ENCODE measurements at places on chromosomes 5 and 9.

GRCh38 chr5:119828541-119828940 is 199.2 kb downstream of the FAM170A start:
- DNase-seq: no peak

DNA sequence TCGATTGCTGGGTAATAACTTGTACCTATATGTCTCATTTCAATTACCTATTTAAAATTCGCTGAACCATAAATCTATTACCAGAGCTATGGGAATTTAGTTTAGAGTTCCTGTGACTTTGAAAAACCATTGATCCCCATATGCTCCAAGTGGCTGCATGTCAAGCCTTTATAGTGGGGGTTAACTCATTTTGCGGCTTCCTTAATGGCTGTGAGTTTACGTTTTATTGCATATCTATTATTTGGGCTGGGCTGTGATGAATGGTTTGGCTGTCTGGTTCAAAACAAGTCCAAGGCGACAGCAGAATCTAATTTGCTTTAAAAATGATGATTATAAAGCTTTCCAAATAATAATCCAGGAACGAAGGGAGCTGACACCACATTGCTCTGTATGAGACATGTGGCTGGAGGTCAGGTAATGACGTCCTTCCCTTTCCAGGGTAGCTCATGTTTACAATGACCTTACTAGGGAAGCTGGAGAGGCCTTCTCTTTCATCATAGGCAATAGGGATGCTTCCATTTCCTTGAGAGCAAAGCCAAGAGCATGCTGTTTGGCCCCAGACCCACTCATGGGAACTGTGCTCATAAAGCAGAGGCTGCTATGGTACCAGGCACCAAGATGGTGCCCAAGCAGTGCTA is 258.3 kb downstream of the HSPA4 start:
- no peak for DNase-seq

DNA sequence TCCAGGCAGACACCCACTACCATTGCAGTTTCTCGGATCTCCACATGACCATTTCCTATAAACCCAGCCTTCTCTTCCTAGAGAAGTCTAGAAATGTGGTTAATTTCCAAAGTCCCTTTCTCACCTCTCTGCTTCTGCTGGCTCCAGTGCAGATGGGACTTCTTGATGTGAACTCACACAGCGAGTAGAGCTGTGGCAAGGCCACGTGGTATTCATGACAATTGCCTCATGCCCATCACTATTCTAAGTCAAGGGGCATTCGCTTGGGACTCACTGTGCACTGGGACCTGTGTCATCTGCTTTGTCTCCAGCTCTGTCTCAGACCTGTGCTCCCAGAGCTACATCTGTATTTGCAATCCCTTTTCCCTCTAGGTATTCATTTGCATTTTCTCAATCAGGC is 6.2 kb downstream of the CD180 start:
- DNase-seq: no peak

- DNase-seq: no peak
Measured at GRCh38 chr9:13807118-13807517, 506.8 kb downstream of the NFIB start.

DNA sequence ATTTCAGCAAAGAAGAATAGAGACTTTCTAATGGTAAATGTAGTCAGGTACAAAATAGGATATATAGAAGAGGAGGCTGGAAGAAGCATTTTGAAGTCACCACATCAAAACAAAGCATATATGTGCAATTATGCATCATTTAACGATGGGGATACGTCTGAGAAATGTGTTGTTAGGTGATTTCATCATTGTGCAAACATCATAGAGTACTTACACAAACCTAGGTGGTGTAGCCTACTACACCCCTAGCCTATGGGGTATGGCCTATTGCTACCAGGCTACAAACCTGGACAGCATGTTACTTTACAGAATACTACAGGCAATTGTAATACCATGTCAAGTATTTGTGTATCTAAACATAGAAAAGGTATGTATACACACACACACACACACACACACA is 28.4 kb downstream of the ELP1 start:
- DNase-seq: no peak

DNA sequence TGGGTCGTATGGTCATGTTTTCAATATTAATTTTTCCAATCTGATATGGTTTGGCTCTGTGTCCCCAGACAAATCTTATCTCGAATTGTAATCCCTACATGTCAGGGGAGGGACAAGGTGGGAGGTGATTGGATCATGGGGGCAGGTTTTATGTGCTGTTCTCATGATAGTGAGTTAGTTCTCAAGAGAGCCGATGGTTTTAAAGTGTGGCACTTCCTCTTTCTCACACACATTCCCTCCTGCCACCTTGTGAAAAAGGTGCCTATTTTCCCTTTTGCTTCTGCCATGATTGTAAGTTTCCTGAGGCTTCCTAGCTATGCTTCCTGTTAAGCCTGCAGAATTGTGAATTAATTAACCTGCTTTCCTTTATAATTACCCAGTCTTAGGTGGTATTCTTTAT is 309.1 kb upstream of the GRIN3A start:
- DNase-seq: no peak

DNA sequence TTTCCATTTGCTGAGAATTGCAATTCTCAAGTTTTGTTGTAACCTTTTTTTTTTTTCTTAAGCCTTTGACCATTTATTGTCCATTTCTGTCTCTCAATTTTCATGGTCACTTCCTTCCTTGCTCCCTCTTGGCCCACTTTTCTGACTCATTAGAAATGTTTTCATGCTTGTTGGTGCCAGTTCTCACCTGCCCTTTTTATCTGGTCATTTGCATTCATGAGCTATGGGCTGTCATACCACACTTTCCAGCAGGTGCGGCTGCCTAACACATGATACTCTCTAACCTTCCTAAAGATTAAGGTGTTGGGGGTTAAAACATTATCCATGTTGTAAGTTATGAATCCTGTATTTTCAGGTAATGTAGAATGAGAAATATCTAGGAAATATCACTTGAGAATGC is 150.5 kb upstream of the TLX3 start:
- no peak for DNase-seq

DNA sequence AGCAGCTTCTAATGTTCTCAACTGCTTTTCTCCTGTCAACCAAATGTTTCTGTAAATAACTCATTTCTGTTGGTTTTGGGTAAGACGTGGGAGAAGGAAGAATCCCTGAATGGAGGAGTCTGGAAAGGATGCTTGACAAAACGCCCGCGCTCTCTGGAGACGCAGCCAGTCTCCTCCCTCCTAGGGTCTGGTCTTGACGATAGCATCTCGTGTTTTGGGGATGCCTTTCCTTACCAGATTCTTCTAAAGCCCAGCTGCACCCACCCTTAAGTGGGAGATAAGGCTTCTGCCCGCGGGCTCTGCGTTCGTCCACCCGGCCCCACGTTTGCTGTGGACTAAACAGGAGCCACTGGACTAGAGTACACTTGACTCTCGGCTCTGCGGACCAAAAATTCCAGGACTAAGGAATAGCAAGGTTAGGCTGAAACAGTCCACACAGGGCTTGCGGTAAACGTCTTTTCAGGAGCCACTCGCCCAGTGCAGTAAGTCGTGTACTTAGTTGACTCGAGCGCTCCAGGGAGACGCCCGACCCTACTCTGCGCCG is 491 bp upstream of the CTSL start:
- DNase-seq: no peak

- DNase-seq: no peak
Measured at GRCh38 chr5:12668564-12668963, 764.3 kb upstream of the CTNND2 start.

DNA sequence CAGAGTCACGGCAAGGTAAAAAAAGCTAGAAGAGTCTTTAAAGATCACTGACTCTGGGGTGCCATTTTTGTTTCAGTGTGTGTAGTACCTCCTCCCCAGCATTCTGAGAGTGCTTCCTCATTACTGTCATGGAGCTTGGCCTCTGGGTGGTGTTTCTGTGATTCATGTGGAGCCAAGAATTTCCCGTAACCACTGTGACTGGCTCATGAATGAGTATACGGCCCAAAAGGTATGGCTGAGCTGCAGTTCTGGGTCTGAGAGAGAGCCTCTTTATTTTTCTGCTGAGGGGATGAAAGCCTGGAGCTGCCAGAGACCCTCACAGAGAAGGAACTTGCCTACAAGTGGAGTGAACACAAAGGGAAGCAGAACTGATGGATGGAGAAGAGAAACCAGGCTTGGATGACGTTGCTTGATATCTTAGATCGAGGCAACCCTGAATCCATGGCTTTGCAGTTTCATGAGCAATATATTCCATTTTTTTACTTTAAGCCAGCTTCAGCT is 85.6 kb downstream of the PTTG1 start:
- no peak for DNase-seq

- peak; percentile 21 for DNase-seq
Measured at GRCh38 chr5:71778678-71779276, 59.7 kb downstream of the CARTPT start.

- DNase-seq: no peak
Measured at GRCh38 chr5:121688781-121689180, 162.9 kb upstream of the FTMT start.

DNA sequence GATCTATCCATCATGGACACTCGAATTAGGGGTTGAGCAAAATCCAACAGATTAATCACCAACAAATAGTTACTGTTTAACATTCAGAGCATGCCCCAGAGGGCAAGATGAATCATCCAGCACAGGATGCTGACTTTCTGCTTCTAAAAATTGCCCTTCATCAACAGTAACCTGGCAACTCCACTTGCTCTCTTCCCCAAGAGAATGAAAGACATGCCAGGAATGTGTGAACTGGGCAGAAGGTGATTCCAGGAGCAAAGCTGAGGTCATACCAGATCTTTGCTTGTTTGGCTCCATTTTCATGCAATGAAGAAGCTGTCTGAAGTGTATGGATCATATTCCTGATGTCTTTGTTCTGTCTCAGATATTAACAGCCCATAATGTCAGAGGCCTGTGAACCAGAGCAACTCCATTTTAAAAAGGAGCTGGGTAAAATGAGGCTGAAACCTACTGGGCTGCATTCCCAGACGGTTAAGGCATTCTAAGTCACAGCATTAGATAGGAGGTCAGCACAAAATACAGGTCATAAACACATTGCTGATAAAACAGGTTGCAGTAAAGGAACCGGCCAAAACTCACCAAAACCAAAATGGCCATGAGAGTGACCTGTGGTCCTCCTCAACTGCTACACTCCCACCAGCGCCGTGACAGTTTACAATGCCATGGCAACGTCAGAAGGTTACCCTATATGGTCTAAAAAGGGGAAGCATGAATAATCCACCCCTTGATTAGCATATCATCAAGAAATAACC is 2.5 kb upstream of the ZNF367 start:
- DNase-seq: no peak

GRCh38 chr5:123084730-123085605 is 4.1 kb upstream of the PRDM6 start:
- no peak for DNase-seq

DNA sequence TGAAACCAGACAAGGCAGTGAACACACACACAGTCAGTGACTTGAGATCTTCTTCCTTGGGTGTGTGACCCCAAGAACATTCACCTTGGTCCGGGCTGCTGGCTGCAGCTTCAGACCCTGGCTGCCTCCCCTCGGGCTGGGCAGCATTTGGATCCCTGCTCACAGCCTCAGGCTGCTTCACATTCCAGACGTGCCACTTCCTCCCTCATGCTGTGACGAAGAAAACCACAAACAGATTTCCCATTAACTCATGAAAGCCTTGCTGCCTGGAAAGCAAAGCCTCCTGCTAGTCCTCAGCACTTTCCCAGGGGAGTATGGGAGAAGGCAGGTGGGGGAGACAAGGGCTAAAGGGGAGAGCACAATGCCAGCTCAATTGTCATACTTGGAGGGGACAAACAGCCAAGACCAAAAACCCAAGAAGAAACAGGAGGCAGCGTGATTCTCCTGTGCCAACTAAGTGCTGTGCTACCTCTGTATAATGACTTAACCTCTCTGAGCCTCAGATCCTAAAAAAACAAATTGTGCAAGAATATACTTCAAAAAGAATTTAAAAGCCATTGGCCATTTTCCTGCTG is 594.6 kb upstream of the BRINP1 start:
- no peak for DNase-seq

GRCh38 chr5:40736103-40736875 is 19.5 kb downstream of the TTC33 start:
- DNase-seq: peak; percentile 67

- DNase-seq: no peak
Measured at GRCh38 chr5:167317884-167318283, 973.6 kb upstream of the WWC1 start.

DNA sequence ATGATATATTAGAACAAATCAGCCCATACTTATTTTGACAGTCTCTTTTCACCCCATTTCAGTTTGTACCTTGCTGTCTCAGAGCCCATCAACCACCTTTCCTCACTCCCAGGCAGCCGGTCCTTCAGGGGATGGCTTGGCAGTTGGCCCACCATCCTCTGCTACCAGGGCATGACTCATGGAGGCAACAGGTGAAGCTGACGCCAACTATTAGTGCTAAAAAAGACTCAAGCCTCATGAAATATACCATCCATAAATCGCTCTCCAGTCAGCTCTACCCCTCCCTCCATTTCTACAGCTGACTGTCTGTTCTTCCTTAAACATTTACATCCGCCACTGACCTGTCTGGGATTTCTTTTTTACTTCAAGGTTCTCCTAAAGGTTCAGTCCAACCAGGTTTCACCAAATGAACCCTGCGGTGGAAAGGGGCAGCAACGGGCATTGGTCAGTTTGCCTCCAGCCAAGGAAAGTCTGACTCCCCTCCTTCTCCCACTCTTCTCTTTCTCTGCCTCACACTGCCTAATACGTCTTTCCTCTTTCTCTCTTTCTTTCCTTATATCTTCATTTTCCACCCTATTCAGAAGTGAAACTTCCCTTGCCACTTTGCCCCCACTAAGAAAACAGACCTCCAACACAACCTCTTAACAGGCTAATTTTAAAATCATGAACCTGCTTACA is 439.1 kb downstream of the RAB3C start:
- DNase-seq: no peak

DNA sequence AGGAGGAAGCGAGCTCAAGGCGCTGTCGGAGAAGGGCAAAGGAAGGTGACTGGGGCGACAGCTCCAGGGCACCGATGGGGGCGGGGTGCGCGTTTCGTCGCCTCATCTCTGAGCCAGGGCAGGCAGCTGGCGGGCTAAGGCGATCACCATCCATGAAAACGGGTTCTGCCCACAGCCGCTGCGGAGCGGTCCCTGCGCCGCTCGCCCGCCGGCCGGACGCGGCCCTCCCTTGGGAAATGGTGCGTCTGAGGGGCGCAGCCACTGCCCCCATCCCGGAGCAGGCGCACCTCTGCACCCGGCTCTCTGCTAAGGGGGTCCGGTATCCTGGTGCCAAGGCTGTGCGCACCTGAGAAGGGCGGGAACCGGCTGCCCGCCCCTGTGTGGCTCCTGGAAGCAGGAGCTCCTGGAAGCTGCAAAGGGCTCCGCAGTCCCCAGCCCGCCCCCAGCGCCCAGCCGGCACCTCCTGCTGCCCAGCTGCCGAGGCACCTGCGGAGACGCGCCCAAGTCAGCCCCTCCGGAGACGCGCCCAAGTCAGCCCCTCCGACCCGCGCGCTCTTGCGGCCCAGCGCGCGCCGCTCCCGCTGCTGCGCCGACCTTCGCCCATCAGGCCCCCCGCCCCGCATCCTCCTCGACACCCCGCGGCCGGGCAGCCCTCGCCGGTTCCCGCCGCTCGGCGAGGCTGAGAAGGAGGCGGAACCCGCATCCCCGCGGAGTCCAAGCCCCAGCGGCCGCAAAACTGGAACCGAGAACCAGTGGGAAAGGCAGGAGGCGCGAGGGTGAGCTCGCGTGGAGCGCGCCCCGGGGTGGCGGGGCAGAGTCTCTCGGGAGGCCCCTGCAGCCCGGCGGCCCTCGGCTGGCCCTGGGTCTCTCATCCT is 757 bp downstream of the ANKRD34B start:
- DNase-seq: no peak

- no peak for DNase-seq
Measured at GRCh38 chr9:110131499-110131898, 76.5 kb downstream of the C9orf152 start.

Measured in muscle of arm (tissue), 14 donors.